GM23338 (cell line): ENCODE measurements at places on chromosomes 6 and 20.
A peak's percentile ranks its signal among the peaks of the same experiment; 100 is the strongest.

DNA sequence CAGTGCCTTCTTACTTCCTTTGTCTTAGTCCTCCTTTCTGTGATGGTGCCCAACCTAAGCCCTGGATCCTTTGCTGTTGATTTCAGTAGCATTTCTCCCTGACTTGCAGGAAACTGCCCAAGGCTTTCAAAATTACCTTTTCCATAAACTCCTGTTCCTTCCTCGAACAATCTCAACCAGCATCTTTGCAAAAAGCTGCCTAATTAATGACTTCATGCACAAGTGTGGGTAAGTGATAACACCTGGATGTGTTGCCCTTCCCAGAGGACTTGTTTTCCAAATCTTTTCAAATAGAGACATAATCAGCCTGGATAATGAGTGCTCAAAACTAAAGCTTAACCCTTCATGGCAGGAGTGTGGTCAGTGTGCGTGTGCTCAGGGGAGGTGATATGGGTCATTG lies 118.0 kb downstream of the PCSK2 start:
- no peak for DNase-seq

GRCh38 chr20:33443512-33444239 lies at the start of gene SNTA1:
Gene SNTA1 (minus strand): TSS chr20:33443763. CDS start chr20:33443620, 143 bp downstream.
- peak; percentile 93 for DNase-seq

DNA sequence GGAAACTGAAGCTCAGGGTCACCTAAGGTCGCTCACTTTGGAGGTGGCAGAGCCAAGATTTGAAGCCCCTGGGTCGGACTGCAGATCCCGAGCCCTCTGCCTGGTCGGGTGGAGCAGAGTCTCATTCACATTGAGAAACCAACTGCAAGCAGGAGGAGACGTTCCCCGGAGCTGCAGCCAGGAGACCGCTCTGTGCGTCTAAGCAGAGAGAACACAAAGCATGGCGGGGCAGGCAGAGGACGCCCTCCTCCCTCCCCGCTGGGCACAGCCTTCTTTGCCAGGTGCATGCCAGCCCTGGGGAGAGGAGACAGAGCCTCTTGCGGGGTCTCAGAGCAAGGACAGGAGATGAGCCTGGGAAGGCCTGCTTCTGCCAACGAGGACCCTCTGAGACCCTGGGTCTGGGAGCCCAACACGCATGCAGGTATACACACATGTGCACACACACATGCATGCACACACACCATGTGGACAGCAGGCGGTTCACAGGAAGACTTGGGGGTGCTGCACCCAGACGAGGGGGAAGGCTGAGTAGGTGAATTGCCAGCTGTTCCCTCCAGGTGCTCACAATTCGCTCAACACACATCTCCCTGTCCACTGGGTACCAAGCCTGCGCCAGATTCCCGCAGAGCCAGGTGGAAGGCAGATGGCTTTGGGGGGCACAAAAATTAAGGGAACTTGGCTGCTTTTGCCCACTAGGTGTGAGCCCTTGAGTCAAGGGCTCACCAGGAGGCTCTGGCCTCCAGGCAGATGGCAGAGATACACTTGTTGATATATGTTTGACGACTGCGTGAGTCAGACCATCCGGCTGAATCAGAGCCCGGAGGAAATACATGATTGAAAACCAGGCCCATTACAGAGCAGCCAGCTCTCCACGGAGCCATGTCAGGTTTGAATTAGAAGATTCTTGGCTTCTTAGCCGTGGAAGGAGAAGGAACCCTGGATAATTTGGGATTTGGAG lies 5.5 kb upstream of the NTSR1 start:
- no peak for DNase-seq

GRCh38 chr6:108730635-108731515 lies 117.3 kb upstream of the ARMC2 start:
- peak; percentile 37 for DNase-seq

DNA sequence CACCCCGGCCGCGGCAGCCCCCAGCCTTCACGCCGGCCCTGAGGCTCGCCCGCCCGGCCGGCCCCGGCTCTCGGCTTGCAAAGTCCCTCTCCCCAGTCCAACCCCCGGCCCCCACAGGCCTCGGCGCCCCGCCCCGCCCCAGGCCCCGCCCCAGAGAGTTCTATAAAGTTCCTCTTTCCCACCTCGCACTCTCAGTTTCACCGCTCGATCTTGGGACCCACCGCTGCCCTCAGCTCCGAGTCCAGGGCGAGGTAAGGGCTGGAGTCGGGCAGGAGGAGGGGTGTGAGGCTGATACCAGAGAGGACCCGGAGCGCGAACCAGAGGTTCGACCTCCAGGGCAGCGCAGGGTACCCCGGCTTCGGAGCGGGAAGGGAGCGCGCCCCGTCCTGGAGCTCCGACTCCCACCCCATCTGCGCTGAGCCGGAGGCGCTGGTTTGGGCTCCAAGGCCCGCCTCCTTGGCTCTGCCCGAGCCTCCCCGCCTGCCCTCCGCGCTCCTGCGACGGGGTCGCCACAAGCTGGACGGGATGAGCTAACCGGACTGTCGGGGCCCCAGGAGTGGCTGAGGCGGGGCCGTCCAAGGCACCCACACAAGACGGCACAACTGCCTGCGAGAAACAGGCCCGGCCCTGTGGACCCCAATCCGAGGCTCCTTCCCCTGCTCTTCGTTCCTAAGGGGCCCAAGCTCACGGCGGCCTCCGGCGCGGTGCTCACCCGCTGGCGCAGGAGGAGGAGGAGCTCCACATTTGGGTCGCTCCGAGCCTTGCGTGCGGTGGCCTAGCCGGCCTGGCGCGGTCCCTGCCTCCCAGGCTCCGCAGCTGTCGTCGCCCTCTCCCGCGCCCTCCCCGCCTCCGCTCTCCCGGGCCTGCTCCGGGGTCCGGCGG lies at the start of gene IRF4:
Gene IRF4, plus strand, starts transcription at position 194 of the 882 bp plus-strand sequence. CDS start 1,401 bp downstream, outside the sequence.
- peak; percentile 72 for DNase-seq

DNA sequence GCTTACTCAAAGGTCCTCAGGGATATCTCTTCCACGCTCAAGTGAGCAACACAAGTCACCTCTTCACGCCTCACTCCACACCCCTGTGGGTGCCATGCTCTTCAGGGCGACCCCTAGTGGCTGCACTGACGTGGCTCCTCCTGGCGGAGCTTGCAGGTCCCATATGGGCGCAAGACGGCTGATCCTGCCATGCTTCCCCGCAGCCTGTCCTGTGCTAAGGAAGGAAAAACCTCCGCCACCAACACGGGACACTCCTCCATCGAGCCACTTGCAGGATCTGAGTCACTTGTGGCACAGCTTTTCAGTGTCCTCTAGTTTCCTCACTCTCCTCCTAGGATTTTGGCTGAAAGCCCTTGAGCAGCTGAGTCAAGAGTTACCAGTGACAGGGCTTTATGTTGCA lies 90.7 kb downstream of the KHDC1L start:
- peak; percentile 92 for DNase-seq

DNA sequence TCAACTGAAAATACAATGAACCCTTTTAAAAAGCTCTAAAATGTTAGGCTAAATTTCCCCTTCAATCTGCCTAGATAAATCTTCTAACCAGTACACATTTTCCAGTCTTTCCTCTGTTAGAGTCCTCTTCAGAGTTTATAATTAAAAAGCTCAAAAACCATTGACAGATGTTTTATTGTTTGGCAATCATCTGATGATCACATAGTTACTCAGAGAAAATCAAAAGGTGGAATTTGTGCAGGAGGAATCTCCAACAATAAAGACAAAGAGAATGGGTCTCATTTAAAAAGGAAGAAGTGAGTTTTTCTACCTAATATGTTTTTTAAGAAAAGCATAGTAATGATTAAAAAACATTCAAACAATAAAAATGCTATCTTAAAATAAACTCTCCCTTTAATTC lies 3.1 kb downstream of the TRAPPC3L start:
- DNase-seq = no peak

- no peak for DNase-seq
These were observed 17.7 kb downstream of the C20orf203 start for GRCh38 chr20:32655903-32656512.

DNA sequence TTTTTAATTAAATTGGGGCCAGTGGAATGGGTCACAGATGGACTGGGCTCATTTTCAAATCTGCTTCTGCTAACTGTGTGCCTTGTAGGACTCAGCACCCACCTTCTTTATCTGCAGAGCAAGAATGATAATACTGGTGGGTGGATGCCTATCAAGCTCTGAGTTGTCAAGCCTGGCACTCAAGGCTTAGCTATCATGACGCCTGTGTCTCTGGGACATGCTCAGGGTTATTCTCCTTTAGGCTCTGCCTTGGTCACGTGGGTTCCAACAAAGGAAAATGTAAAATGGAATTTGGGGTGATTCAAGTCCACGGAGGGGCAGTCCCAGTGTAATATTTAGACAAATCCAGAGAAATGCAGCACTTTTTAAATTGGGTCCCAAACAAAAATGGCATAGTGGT lies 202.3 kb downstream of the TSHZ2 start:
- DNase-seq = no peak

- DNase-seq = no peak
These were observed 18.5 kb upstream of the ZSCAN9 start for GRCh38 chr6:28206527-28206926.

GRCh38 chr20:18004384-18005031 lies 35.7 kb downstream of the MGME1 start:
- DNase-seq = no peak

GRCh38 chr6:56808871-56809359 lies 146.0 kb upstream of the BEND6 start:
- DNase-seq = peak; percentile 29
